Fibroblast of lung (primary cell): ENCODE measurements at places on chromosomes 7 and 10. TPM values are rescaled to one million over a fixed set of nuclear protein-coding genes. Genes with fewer than 3 reads are reported as not detected.
A peak's percentile ranks its signal among the peaks of the same experiment; 100 is the strongest.

DNA sequence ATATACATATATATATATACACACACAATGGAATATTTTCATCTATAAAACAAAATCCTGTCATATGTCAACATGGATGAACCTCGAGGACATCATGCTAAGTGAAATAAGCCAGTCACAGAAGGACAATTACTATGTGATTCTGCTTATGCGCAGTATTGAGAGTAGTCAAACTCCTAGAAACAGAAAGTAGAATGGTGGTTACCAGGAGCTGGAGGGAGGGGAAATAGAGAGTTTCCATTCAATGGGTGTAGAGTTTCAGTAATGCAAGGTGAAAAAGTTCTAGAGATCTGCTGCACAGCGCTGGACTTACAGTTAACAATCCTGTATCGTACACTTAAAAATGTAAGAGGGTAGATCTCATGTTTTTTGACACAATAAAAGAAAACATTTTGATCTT, 181.9 kb downstream of the CDCA7L start:
- no peaks in the 10 kb centered on the region for H3K36me3 ChIP-seq
- H3K4me1 ChIP-seq: no peaks in the 10 kb centered on the region
- no peaks in the 10 kb centered on the region for H3K27me3 ChIP-seq
- H3K27ac ChIP-seq: no peak overlapping the region
- no peak for DNase-seq

- H3K4me3 ChIP-seq: no peak overlapping the region
- H3K27ac ChIP-seq: no peak overlapping the region
- DNase-seq: no peak
Observed at GRCh38 chr7:18003286-18003994, 24.2 kb downstream of the PRPS1L1 start.

ANKRD30A gene
- not detected in 2 replicates for polyA plus RNA-seq

DNA sequence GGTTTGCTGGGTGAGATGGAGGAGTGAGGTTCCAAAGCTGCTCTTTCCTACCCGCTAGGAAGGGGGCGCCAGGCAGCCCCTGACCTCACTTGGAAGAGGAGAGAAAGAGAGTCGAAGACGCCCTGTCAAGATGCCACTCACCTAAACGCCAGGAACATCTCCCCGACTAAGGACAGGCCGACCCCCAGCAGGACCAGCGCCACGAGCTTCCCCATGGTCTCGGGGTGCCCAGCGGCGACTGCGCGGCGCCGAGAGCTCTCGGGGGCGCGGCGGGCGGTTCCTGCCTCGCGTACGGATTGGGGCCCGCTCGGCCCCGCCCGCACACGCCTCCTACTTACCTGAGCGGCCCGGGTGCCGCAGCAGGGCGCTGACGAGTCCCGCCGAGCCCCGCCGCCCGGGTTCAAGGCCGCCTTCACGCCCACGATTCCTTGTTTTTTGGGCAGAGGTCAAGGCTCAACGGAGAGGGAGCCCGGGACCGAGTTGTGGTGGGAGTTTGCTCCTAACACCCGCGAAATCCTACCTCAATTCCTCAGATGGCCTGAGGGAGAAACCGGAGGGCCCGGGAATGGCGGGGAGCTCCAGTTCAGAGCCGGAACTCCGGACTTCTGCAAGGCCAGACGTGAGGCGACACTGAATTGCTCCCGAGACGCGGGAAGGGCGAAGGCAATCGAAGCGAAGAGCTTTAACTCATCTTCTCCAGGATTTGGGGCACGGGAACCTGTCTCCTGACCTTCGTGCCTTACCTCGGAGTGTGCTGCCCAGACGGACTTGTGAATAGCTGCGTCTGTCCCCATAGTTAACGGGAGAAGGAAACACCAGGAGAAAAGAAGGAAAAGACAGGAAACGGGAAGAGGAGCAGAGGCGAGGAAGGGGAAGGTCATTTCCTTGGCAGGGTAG, at the start of gene PON3:
Gene PON3 (minus strand): TSS at position 240 of the 897 bp plus-strand sequence. CDS start 25 bp downstream, at position 215.
- DNase-seq: no peak
- H3K36me3 ChIP-seq: no peaks in the 10 kb centered on the region
- no peaks in the 10 kb centered on the region for H3K27me3 ChIP-seq
- no peaks in the 10 kb centered on the region for H3K4me1 ChIP-seq
- no peak within 1 kb of the TSS for H3K27ac ChIP-seq

- H3K4me1 ChIP-seq: no peaks in the 10 kb centered on the region
- no peaks in the 10 kb centered on the region for H3K36me3 ChIP-seq
- H3K27me3 ChIP-seq: peaks cover 3% of the 10 kb centered on the region
- no peak for DNase-seq
- no peak overlapping the region for H3K27ac ChIP-seq
- H3K4me3 ChIP-seq: no peak overlapping the region
Observed at GRCh38 chr10:71008150-71008549, 119.8 kb upstream of the PCBD1 start.

GRCh38 chr10:112803961-112804401, 146.1 kb upstream of the TCF7L2 start:
- no peaks in the 10 kb centered on the region for H3K4me1 ChIP-seq
- H3K27me3 ChIP-seq: no peaks in the 10 kb centered on the region
- no peak overlapping the region for H3K27ac ChIP-seq
- H3K36me3 ChIP-seq: no peaks in the 10 kb centered on the region
- DNase-seq: no peak

GRCh38 chr10:31578181-31578852, 259.3 kb downstream of the ZEB1 start:
- peaks cover 2% of the 10 kb centered on the region for H3K27me3 ChIP-seq
- H3K4me1 ChIP-seq: peaks cover 7% of the 10 kb centered on the region
- no peak overlapping the region for H3K27ac ChIP-seq
- H3K4me3 ChIP-seq: no peak overlapping the region

SEPTIN7 gene
- polyA plus RNA-seq: 374 and 576 TPM in 2 replicates

GRCh38 chr10:24513155-24513554, 210.5 kb downstream of the ARHGAP21 start:
- no peak overlapping the region for H3K4me3 ChIP-seq
- DNase-seq: peak; percentile 54
- H3K36me3 ChIP-seq: no peaks in the 10 kb centered on the region

- DNase-seq: no peak
- no peak overlapping the region for H3K27ac ChIP-seq
- H3K27me3 ChIP-seq: no peaks in the 10 kb centered on the region
- H3K4me3 ChIP-seq: no peak overlapping the region
- no peaks in the 10 kb centered on the region for H3K4me1 ChIP-seq
Observed at GRCh38 chr7:15593382-15593781, 31.6 kb upstream of the AGMO start.

FEZF1 gene
- polyA plus RNA-seq: not detected in 2 replicates

- H3K27me3 ChIP-seq: peaks cover 45% of the 10 kb centered on the region
- peak; percentile 28 for DNase-seq
- H3K36me3 ChIP-seq: no peaks in the 10 kb centered on the region
- H3K27ac ChIP-seq: no peak overlapping the region
Observed at GRCh38 chr10:14173706-14174594, 156.8 kb downstream of the FRMD4A start.

- no peaks in the 10 kb centered on the region for H3K4me1 ChIP-seq
- peaks cover 23% of the 10 kb centered on the region for H3K27me3 ChIP-seq
- no peak overlapping the region for H3K27ac ChIP-seq
- H3K4me3 ChIP-seq: no peak overlapping the region
Observed at GRCh38 chr10:8065651-8066050, 11.2 kb downstream of the GATA3 start.

- no peaks in the 10 kb centered on the region for H3K36me3 ChIP-seq
- H3K4me1 ChIP-seq: no peaks in the 10 kb centered on the region
- H3K27ac ChIP-seq: no peak overlapping the region
- H3K4me3 ChIP-seq: no peak overlapping the region
Observed at GRCh38 chr7:86961686-86962085, 97.8 kb downstream of the ELAPOR2 start.

GRCh38 chr7:140673774-140674155, 1.0 kb downstream of the ADCK2 start:
- H3K4me1 ChIP-seq: peaks cover 4% of the 10 kb centered on the region
- DNase-seq: no peak
- no peak overlapping the region for H3K27ac ChIP-seq
- H3K4me3 ChIP-seq: peak overlapping the region; percentile 61

DNA sequence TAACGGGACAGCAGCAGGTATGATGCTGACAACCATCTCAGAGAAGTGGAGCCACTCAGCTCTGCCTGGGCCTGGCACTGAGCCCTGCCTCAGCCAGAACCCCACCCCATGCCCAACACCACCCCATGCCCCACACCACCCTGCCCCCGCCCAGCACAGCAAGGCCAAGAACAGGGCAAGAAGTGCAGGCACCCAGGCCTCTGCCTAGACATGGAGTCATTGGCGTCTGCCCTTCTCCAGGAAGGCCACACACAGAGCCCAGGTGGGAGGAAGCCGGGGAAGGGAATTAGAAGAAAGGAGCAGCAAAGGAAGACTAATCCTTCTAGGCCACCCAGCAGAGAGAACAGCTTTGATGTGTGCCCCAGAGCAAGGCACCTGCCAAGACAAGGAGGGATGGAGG, 18.9 kb downstream of the CAMK2G start:
- no peak overlapping the region for H3K4me3 ChIP-seq
- no peak overlapping the region for H3K27ac ChIP-seq
- H3K4me1 ChIP-seq: peaks cover 12% of the 10 kb centered on the region
- no peaks in the 10 kb centered on the region for H3K27me3 ChIP-seq
- H3K36me3 ChIP-seq: peaks cover 11% of the 10 kb centered on the region

DNA sequence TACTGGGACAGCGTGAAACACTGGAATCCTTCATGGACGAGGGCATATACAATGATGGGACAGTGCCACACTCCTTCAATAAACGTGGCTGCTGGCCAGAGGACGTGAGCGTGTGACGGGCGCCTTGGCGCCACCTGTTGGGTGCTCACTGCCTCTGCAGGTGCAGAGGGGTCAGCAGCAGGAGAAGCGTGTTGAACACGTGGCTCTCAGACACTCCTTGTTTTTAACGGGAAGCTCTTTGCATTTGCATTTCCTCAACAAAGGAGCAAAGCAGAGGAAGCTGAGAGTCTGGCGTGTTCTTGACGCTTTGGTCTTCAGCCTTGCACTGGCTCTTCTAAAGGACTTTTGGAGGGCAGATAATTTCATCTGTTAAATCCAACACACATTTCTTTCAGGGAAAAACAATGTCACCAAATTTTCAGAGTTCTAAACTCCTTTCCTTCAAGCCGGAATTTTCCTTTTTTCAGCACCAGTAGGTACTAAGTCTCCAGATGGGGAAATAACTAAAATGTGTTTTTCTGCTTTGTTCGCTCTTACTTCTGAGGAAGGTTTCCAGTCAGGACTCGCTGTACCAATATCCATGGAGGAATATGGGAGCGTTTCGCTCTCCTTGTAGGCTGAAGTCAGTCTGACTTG, 2.9 kb upstream of the GET4 start:
- no peaks in the 10 kb centered on the region for H3K27me3 ChIP-seq
- no peak overlapping the region for H3K4me3 ChIP-seq
- no peak overlapping the region for H3K27ac ChIP-seq
- DNase-seq: peak; percentile 83
- no peaks in the 10 kb centered on the region for H3K4me1 ChIP-seq
- peaks cover 15% of the 10 kb centered on the region for H3K36me3 ChIP-seq

DNA sequence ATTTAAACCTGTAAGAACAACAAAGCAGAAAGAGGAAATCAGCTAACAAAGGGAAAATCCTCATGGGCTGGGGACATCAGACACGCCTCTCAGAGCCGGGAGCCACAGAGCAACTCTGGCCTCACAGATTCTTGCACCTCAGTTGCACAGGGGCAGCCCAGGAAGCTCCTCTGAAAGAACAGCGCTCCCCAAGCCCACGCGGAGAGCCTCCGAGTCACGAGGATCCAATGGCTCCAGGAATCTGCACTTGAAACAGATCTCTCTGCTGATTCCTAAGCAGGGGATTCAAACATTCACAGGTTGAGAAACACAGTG, 213.2 kb upstream of the MGMT start:
- H3K4me1 ChIP-seq: no peaks in the 10 kb centered on the region
- no peak for DNase-seq
- no peak overlapping the region for H3K4me3 ChIP-seq
- H3K27ac ChIP-seq: no peak overlapping the region
- H3K27me3 ChIP-seq: no peaks in the 10 kb centered on the region

NOS3 gene
- polyA plus RNA-seq: 0.12 and 0.38 TPM in 2 replicates

OR2A42 gene
- 0.02 and 0.06 TPM in 2 replicates for polyA plus RNA-seq

- no peaks in the 10 kb centered on the region for H3K36me3 ChIP-seq
- no peak overlapping the region for H3K27ac ChIP-seq
- peak; percentile 91 for DNase-seq
- H3K4me3 ChIP-seq: no peak overlapping the region
- no peaks in the 10 kb centered on the region for H3K4me1 ChIP-seq
- no peaks in the 10 kb centered on the region for H3K27me3 ChIP-seq
Observed at GRCh38 chr10:3668276-3668965, 116.6 kb downstream of the KLF6 start.

NPSR1 gene
- polyA plus RNA-seq: not detected in 2 replicates

AVL9 gene
- 12.3 and 16.7 TPM in 2 replicates for polyA plus RNA-seq
